Type B pancreatic cell (in vitro differentiated cells): ENCODE measurements at places on chromosomes 2 and 18. TPM values are rescaled to one million over a fixed set of nuclear protein-coding genes. Genes with fewer than 3 reads are reported as not detected.

GRCh38 chr2:235295831-235296230 is 198.0 kb upstream of the AGAP1 start:
- H3K4me1 ChIP-seq = no peaks in the 10 kb centered on the region
- peaks cover 13% of the 10 kb centered on the region for H3K27me3 ChIP-seq
- DNase-seq = no peak
- no peak overlapping the region for H3K4me3 ChIP-seq

- DNase-seq = peak; percentile 66
- peaks cover 85% of the 10 kb centered on the region for H3K4me1 ChIP-seq
- peaks cover 3% of the 10 kb centered on the region for H3K36me3 ChIP-seq
Observed at GRCh38 chr18:48829443-48830149, 121.2 kb downstream of the SMAD7 start.

DNA sequence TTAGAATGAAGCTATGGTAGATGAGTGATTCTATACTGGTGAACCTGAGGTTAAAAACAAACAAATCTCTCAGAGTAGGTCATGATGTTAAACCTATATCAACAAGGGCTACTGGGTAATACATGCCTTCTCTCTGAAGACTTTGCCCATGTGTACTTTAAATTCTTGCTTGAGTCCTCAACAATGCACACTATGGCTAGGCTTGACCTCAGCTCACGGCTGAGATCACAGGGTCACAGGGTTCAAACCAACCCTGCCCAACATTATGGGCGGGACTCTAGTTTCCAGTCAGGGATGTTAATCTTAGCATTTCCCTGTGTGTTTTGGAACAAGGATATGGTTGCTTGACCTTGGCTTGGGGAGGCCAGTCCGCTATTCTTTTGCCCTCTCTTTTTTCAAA is 7.7 kb downstream of the CD28 start:
- no peaks in the 10 kb centered on the region for H3K36me3 ChIP-seq
- H3K27ac ChIP-seq = no peak overlapping the region
- H3K4me1 ChIP-seq = no peaks in the 10 kb centered on the region
- DNase-seq = no peak

DNA sequence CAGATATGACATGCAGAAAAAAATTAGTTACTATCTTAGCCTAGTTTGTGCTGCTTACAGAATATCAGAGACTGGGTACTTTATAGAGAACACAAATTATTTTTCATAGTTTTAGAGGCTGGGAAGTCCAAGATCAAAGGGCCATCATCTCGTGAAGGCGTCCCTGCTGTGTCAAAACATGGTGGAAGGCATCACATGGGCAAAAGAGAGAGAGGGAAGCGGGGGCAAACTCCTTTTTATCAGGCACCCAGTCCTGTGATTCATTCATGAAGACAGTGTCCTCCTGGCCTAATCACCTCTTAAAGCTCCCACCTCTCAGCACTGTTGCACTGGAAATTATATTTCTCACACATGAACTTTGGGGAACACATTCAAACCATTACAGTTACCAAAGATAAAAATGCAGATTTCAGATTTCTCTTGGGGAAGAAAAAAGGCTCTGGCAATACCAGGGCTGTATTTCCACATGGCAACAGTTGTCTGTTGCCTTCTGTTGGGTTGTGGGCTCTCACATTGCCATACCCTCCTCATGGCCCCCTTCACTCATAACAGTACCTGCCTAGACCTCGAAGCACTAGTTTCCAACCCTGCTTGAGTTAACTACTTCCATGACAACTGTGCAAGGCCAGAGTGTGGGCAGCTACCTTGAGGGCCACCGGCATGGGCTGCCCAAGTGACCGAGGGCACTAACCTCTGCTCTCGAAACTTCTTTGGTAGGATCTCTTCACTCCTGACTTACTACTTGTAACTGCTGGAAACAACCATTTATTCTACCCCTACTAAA is 2.7 kb upstream of the ACTR3 start:
- peak overlapping the region; percentile 82 for H3K27ac ChIP-seq
- H3K4me1 ChIP-seq = peaks cover 36% of the 10 kb centered on the region
- peak overlapping the region; percentile 79 for H3K4me3 ChIP-seq
- DNase-seq = no peak
- no peaks in the 10 kb centered on the region for H3K27me3 ChIP-seq
- peaks cover 18% of the 10 kb centered on the region for H3K36me3 ChIP-seq

DNA sequence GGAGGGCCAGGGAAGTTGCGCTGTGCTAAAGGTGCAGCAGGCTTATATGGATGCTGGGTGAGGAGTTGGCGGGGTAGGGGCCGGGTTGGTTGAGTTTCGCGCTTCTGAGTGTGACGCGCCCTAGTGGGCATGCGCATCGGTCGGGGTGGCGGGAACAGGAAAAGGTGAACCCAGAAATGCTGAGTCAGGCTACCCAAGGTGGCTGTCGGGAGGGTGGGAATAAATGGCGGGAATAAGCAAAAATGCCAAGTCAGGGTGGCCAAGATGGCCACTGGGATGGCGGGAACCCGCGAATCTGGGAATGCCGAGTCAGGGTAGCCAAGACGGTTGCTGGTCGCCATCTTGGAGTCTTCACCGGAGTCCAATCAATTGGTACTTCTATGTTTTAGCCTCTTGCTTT is 580.0 kb downstream of the SUCLG1 start:
- no peaks in the 10 kb centered on the region for H3K27me3 ChIP-seq
- H3K36me3 ChIP-seq = no peaks in the 10 kb centered on the region
- H3K4me3 ChIP-seq = no peak overlapping the region
- H3K4me1 ChIP-seq = no peaks in the 10 kb centered on the region

DNA sequence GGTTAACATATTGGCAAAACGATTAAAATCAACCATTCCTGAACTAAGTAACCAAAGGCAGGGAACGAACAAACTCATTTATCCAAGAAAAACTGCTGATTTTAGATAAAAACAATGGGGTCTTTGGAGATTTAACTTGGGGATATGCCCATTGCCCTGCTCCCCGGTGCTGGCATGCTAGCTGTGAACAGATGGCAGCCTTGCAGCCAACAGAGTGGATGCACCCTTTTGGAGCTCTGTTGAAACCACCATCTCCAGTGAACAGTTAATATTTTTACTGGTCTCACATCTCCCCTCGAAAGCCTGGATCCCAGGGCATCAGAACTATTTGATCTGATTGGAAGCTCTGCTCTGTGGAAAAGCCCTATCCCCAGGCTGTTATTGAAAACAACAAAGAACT is 303.1 kb downstream of the TGIF1 start:
- DNase-seq = no peak
- no peaks in the 10 kb centered on the region for H3K27me3 ChIP-seq
- no peaks in the 10 kb centered on the region for H3K36me3 ChIP-seq
- H3K27ac ChIP-seq = no peak overlapping the region
- H3K4me3 ChIP-seq = no peak overlapping the region
- H3K4me1 ChIP-seq = no peaks in the 10 kb centered on the region

DNA sequence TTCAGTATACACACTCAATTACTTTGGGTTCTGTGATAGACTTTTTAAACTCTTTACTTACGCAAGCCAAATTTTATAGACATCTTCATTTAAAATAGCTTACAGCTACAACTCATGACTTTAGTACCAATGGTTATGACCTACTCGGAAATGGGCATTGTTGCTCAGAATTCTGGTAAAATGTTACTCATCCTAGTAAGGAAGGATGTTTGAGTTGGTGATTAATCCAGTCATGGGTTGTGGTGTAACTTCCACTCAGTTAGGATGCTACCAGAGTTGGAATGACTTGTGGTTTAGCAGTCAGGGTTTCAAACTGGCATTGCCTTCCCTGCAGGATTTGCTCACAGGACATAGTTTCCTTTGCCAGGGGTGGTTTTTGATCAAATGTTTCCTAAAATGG is 7.4 kb upstream of the NPC1 start:
- H3K36me3 ChIP-seq = no peaks in the 10 kb centered on the region
- H3K27me3 ChIP-seq = no peaks in the 10 kb centered on the region
- H3K4me1 ChIP-seq = no peaks in the 10 kb centered on the region
- H3K27ac ChIP-seq = no peak overlapping the region

DNA sequence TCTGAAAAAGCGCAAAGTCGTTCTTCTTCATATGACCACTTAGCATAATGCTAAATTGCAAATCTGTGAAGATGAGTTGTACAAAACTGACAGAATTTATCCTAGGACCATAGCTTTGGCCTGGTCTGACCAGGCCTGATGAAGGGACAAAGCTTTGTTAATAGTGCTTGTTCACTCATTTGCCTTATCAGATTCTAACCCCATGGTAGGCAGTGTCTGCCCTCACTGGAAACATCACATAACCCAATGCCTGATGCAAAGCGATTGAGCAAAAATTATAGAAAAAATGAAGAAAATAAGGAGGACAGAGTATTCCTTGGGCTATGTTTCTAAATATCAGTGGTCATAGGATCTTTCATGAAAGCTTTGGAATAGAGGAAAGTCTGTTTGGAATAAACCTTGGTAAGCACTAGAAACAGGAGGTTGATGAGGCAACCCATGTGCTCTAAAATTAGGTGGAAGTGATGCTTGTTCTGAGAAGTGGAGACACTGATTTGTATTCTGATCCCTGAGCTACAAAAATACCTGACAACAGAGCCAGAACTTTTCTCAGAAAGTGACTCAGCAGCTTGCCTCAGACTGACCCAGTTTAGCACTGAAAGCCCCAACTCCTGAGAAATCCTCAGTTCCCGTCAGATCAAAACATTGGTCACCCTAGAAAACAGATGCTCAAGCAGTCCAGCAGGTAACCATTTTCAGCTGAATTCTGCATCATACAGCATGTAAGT is 131.4 kb upstream of the MAPRE2 start:
- H3K36me3 ChIP-seq = no peaks in the 10 kb centered on the region
- no peak for DNase-seq
- H3K4me1 ChIP-seq = peaks cover 23% of the 10 kb centered on the region
- no peak overlapping the region for H3K4me3 ChIP-seq
- H3K27ac ChIP-seq = no peak overlapping the region

GRCh38 chr2:173271825-173272224 is 82.8 kb upstream of the CDCA7 start:
- no peaks in the 10 kb centered on the region for H3K36me3 ChIP-seq
- H3K27ac ChIP-seq = no peak overlapping the region
- H3K27me3 ChIP-seq = no peaks in the 10 kb centered on the region
- H3K4me1 ChIP-seq = peaks cover 5% of the 10 kb centered on the region
- DNase-seq = no peak

DNA sequence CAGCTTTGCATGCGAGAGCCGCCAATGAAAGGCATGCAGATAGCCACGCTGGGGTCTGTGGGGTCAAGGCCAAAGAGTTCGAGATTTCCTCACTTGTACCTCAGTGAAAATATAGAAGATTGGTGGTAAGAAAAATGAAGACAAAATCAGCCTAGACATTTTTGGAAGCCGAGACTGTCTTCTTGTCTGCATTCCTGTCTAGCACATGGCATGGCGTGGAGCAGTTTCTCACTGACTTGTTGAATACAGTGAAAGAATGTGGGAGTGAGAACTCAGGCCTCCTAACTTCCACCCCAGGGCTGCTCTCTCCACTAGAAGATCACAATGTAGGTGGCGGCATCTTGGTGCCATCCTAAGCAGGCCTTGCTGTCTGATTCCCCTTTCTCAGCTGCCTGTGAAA is 740.8 kb upstream of the HS6ST1 start:
- peaks cover 12% of the 10 kb centered on the region for H3K4me1 ChIP-seq
- H3K27ac ChIP-seq = no peak overlapping the region
- no peak overlapping the region for H3K4me3 ChIP-seq
- DNase-seq = no peak
- H3K27me3 ChIP-seq = peaks cover 13% of the 10 kb centered on the region

GRCh38 chr2:99737537-99737936 is 247.7 kb upstream of the REV1 start:
- no peaks in the 10 kb centered on the region for H3K4me1 ChIP-seq
- H3K4me3 ChIP-seq = no peak overlapping the region
- no peak overlapping the region for H3K27ac ChIP-seq
- no peaks in the 10 kb centered on the region for H3K27me3 ChIP-seq
- no peak for DNase-seq
- H3K36me3 ChIP-seq = peaks cover 2% of the 10 kb centered on the region

GRCh38 chr18:23388357-23388756 is 64.7 kb upstream of the RIOK3 start:
- H3K4me1 ChIP-seq = peaks cover 17% of the 10 kb centered on the region
- DNase-seq = no peak
- H3K27ac ChIP-seq = peak overlapping the region; percentile 54
- no peaks in the 10 kb centered on the region for H3K27me3 ChIP-seq
- H3K4me3 ChIP-seq = no peak overlapping the region
- peaks cover 4% of the 10 kb centered on the region for H3K36me3 ChIP-seq

DNA sequence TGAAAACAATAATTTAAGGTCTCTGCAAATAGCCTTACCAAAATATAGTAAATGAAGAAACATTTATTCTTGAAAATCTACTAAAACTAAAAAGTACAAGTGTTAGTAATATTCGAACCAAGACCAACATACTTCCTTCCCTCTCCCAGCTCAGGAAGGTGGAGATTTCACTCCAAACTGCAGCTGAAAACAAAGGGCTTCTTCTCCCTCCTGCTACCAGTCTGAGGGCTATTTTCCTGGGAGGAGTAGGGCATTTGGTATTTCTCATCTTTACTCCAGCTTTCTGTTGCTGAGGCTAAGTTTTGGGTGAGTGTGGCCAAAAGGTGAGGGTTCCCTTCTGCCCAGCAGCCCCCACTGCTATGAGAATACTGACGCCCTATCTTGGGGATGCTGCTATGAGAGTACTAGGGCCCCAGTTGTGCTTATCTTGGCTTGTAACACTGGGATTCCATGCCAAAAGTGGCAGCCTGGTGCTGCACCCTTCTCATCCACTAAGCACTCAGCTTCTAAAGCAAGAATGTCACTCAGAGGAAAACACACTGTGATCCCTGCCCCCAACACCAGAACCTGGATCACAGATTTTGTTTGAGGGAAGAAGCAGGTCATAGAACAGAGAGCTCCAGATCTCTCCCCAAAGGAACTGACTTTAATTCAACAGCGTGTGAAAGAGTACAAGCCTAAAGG is 130.7 kb upstream of the KLF7 start:
- no peak for DNase-seq
- H3K27ac ChIP-seq = no peak overlapping the region
- no peaks in the 10 kb centered on the region for H3K36me3 ChIP-seq
- no peaks in the 10 kb centered on the region for H3K4me1 ChIP-seq
- H3K4me3 ChIP-seq = no peak overlapping the region

GRCh38 chr18:63376538-63376937 is 9.5 kb upstream of the KDSR start:
- H3K27me3 ChIP-seq = no peaks in the 10 kb centered on the region
- no peak for DNase-seq
- H3K4me3 ChIP-seq = no peak overlapping the region
- H3K4me1 ChIP-seq = no peaks in the 10 kb centered on the region

GRCh38 chr2:38460313-38460712 is 83.2 kb upstream of the ATL2 start:
- DNase-seq = no peak
- H3K36me3 ChIP-seq = no peaks in the 10 kb centered on the region
- peaks cover 6% of the 10 kb centered on the region for H3K27me3 ChIP-seq
- H3K4me1 ChIP-seq = peaks cover 4% of the 10 kb centered on the region
- H3K4me3 ChIP-seq = no peak overlapping the region

The PDE11A gene
- total RNA-seq = 0.67 and 2.0 TPM in 2 replicates

The ATP8B1 gene
- 21.7 and 52.9 TPM in 2 replicates for total RNA-seq

The STARD6 gene
- not detected in 2 replicates for total RNA-seq

The CYTIP gene
- total RNA-seq = 0.40 and 0.51 TPM in 2 replicates

The GAD1 gene
- 1.7 and 2.2 TPM in 2 replicates for total RNA-seq

The PROKR1 gene
- 0.10 and 0.41 TPM in 2 replicates for total RNA-seq

The CHN1 gene
- total RNA-seq = 11.6 and 24.0 TPM in 2 replicates

The RSAD2 gene
- 3.3 and 3.4 TPM in 2 replicates for total RNA-seq

The PARD6G gene
- 10.2 and 21.8 TPM in 2 replicates for total RNA-seq

The CHRNG gene
- total RNA-seq = 0.50 and 0.87 TPM in 2 replicates

The ANKRD62 gene
- not detected in 2 replicates for total RNA-seq
